ENCODE measurements at places on chromosomes 7 and 10.
A peak's percentile ranks its signal among the peaks of the same experiment; 100 is the strongest.

- no peak for DNase-seq
Observed at GRCh38 chr10:44198096-44198779, 186.7 kb downstream of the CXCL12 start.

- DNase-seq: no peak
Observed at GRCh38 chr10:97500297-97500575, 1.5 kb downstream of the UBTD1 start.

- no peak for DNase-seq
Observed at GRCh38 chr7:157979636-157980340, 607.8 kb downstream of the PTPRN2 start.

DNA sequence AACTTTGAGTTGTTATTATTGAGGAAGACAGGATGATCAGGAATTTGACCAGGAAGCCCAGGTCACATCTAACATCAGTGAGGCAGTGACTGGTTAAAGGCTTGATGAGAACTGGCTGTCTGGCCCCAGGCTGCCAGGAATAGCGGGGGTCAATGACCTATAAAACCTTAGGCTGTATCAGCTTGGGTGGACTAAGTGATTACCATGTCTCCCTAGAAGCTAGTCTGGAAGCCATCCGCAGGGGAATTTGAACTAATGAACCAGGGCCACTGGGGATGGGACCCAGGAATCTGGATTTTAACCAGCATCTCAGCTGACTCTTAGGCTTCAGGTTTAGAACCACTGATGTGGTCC, 56.6 kb downstream of the BPGM start:
- no peak for DNase-seq

- DNase-seq: no peak
Observed at GRCh38 chr10:48501787-48502771, 102.8 kb downstream of the ARHGAP22 start.

DNA sequence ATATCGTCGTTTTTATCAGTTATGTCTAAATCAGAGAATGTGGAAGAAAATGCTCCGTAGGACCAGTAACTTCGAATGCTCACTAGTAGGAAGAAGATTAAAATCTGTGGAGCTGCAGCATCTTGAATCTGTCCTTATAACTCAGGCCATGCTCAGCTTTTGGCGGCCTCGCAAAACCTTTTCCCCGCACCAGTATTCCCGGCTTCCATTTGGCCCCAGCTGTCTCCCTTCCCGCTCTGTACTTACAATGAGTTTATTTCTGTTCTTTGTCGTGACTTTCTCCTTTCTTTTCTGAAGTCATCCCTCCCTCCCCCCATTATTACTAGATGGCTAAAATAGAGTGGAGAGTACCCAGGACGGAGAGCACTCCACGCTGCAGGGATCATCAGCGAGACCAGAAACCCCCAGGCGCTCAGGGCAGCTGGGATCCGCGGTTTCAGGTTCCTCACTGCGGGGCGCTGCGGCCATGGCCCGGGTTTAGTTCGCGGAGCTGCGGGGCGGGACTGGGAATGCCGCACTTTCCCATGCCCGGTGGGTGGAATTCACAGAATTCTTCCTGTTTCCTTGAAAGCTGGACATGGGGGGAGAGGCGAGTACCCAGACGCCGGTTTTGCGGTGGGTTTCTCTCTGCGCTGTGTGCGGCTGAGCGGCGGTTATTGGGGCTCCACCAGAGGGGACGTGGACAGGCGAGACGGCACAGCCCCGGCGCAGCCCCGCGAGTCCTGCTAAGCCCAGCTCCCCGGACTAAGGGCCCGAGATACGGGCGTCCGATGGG, 183.5 kb downstream of the POM121L12 start:
- no peak for DNase-seq

- no peak for DNase-seq
Observed at GRCh38 chr7:24888653-24889052, 91.3 kb downstream of the OSBPL3 start.

GRCh38 chr10:5071411-5072198, 22.6 kb upstream of the AKR1C3 start:
- DNase-seq: no peak

GRCh38 chr10:30812018-30812851, 182.7 kb upstream of the LYZL2 start:
- DNase-seq: no peak

DNA sequence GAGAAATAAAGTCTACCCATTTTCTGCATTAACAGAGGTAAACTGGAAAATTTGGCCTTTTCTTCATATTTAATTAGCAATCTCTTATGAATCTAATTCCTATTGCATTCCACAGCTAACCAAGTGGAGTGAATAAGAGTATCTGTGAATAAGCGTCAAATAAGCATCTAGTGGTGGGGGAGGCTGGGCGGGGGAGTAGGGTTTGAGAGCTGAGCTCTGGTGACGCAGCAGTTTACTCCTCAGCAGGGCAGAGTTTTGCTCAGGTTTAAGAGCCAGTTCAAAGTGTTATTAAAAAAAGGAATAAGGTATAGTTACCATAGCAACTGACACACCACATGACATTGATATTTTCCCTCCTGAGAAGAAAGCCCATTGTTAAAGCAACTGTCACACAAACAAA, 1346.8 kb upstream of the CELF2 start:
- DNase-seq: no peak

GRCh38 chr10:69096045-69096444, 8.1 kb downstream of the SRGN start:
- no peak for DNase-seq

DNA sequence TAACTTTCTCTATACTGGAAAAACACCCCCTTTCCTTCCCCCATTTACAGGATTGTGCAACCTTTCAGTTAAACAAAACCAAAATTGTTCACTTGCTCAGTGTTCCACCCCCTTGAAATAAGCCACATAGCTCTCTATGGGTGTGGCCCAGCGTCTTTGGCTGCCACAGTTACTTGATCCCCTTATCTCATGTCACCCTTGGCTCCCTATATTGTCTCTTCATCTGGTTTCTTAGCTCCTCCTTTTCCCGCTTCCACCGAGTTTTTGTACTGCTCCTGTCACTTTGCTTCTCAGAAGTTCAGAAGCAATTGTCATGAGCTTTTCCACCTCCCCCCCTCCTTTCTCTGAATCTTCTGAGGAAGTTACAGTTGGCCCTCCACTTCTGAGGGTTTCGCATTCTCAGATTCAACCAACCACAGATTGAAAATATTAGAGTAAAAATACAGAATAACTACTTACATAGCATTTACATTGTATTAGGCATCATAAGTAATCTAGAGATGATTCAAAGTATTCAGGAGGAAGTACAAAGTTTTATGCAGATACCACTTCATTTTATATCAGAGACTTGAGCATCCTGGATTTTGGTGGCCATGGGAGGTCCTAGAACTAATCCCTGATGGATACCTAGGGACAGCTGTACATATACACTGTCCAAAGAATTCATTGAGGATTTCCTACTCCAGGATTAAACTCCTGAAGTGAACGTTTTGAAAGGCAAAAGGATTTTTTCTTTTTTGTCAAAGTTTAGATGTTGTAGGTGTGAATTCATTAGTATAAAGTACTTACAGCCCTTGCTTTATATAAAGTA, 60.4 kb downstream of the ADD3 start:
- DNase-seq: no peak

DNA sequence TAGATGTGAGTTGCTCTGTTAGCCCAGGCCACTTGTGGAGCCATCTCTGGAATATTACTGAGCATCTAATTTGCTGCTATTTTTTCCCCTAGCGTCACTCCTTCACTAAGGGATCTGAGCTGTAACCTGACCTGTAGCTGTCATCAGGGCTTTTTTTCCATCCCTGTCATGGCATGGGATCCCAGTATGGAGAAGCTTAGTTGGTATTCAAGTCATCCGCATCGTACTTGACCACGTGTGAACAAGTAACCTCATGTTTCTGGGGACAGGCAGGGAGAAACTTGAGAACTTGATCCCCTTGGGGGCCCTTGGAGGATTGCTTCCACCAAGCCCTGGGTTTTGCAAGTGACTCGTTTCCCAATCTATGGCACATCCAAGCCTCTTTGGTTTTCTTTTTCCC, 474.4 kb upstream of the GALNT17 start:
- DNase-seq: no peak

DNA sequence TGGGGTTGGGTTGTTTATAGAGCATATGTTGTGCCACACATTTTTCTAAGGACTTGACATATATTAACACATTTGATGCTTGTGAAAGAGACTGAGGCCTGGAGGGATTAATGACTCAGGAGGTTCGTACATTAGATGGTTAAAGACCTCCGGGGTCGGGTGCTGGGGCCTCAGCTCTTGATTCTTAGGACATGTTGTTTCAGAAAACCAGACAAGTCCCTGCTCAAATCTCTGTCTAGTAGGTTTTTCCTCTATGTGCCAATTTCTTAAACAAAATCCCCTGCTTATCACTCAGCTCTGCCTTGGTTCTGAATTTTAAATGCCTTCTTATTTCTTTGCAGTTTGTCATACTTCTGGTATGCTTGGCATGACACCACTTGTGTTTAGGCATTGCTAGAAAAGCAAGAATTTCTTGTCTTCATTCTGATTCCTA, 5.8 kb downstream of the UPP1 start:
- DNase-seq: peak; percentile 79

DNA sequence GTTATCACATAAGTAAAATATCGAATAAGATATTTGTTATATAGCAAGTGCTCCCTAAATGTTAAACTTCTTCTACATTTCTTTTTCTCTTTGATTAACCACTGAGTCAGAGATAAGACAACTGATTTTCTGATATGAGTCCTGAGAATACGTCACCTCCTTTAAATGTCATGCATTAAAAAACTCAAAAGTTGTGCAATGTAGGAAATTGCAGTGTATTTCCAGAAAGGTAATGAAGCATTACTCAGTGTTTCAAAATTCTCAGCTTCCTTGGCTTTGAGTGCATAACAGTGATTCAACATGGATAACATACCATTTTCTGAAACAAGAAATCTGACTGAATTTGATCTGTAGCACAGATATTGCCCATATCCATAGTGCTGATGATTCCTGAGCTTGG, 155.8 kb downstream of the BMPER start:
- DNase-seq: peak; percentile 8

- DNase-seq: no peak
Observed at GRCh38 chr10:72034040-72034499, 54.3 kb downstream of the SPOCK2 start.

DNA sequence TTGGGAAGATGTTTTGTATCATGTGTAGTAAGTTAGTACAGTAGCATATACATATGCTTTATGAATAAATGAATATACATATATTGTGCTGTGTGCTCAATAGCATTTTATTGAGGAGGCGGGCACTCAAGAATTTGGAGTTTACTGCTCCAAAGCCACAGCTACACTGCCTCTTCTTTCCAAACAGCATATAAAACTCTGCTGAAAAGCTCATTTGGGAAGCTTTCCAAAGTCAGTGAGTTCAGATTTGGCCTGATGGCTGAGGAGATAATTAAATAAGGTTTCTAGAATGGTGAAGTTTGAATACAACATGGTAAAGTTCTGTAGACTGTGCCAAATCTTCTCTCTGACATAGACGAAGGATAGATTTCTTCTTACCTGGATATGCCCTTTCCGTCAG, 29.8 kb downstream of the CDK1 start:
- no peak for DNase-seq

DNA sequence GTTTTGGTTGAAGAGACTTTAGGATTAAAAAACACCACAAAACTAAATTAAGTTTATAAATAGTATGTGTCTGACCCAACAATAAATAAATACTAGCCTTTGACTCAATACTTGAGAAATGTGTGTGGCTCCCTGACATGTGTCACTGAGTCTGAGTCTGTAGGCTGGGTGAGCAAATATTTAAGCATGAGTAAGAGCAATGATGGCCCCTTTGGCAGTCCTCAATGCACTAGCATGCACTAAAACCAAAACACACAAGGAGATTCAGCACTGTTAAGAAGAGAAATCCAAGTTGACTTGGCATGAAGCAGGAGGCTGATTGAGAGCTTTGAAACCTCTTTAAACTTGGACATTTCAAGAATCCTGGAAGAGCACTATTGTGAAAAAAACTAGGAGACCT, 37.1 kb downstream of the CCDC71L start:
- DNase-seq: peak; percentile 47

GRCh38 chr10:31384589-31384949, 65.6 kb downstream of the ZEB1 start:
- peak; percentile 21 for DNase-seq

GRCh38 chr7:154937837-154938236, 65.1 kb downstream of the PAXIP1 start:
- DNase-seq: no peak

DNA sequence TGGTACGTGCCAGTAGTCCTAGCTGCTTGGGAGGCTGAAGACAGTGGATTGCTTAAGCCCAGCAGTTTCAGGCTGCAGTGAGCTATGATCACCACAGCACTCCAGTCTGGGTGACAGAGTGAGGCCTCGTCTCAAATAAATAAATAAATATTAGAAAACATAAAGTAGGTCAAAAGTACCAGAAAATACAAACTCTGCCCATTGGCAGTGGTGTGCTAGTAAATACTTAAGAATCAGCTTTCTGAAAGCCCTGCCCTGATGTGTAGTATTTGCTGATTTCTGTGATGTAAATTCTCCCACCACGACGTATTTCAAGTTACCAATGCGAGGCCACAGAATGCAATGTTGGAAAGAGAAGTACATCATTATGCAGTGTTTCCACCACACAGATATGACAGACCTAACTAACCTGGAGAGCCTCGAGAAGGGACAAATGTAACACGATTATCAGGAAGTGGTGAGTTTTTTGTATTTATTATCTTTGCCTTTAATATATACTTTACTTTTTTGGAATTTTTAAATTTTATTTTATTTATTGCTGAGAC, 11.8 kb upstream of the MAP3K8 start:
- no peak for DNase-seq

DNA sequence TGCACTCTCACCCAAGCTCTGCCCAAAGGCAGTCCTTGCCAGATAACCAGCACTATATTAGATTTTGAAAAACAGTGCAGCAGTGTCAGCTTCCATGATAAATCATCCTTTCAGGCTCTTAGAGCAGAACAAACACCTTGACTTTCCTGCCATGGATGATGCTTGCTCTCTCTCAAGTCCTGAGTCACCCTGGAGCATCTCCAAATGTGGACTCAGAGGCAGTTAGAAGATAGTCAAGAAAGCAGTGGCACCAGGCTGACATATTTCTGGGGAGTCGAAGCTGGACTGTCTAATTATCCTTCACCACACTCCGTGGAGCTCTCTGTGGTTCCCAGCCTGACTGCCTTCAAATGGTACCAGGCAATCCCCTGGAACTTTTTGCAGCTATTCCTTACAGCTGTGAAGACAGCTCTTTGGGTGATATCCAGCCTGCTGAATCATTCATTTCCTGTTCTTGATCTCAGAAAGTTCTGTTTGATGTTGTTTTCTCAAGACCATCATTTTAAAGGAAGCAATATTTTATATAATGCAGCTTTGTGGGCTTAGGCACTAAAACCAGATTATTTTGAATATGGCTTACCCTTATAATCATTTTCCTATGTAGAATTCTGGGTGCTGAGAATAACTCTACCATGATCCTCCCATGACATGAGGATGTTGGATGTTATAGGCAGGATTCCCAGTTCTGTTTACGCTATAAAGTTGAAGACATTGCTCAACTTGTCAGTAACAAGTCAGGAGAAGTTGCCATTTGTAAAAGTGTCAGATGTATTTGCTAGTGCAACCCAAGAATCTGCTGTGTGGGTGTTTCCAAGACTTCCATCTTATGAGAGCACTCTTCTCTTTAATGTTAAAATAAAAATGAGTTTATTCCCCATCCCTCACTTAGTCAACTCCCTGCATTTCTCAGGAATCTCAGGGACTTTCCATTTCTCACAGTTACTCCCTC, 233.8 kb downstream of the C7orf25 start:
- peak; percentile 34 for DNase-seq

GRCh38 chr10:49141541-49142332, 7.9 kb upstream of the FAM170B start:
- no peak for DNase-seq

Data from RKO (cell line).